ENCODE measurements at places on chromosomes 3 and 15. TPM values are rescaled to one million over a fixed set of nuclear protein-coding genes. Genes with fewer than 3 reads are reported as not detected.

Gene SLC28A2
- 0.20 TPM for total RNA-seq

Gene TRIM42
- not detected for total RNA-seq

Gene LACTB
- total RNA-seq = 18.4 TPM

Gene CFAP161
- total RNA-seq = 9.0 TPM

Gene PLS1
- total RNA-seq = 16.3 TPM

DNA sequence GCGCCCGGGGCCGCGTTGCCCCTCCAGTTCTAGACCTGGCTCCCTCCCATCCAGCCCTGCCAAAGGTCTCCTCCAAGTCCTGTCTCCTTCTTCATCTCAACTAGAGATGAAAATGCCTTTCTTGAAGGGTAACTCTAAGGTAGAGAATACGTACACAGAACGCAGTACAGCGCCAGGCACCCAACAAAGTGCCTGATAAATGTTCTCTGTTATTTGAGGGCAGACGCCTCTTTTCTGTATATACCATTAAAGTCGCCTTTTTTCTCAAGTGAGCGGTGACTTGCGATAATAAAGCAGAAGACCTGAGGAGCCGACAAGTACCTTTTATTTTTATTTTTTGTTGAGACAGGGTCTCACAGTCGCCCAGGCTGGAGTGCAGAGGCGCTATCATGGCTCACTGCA lies 809 bp downstream of the CRTAP start:
- DNase-seq = no peak

DNA sequence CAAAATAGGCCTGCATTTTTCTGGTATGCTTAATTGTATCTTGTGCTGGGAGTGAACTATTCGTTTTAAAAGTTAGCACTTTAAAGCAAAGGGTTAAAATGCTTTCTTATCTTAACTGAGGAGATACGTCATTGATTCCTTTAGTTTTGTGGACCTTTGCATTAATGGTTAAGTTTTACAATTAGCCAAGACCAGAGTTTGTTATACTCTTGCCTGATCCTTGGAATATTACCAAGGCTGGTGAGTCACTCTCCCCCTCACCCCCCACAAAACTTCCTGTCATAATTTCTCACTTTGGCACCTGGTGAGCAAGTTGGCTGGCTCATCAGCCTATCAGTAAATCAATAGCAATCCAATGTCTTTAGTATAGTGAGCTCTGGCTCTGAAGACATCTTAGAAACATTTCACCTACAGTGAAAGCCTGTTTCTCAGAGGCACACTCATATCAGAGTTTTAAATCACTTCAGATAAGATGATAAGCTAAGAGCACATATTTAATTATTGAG lies 26.7 kb downstream of the SLC2A2 start:
- no peak for DNase-seq

DNA sequence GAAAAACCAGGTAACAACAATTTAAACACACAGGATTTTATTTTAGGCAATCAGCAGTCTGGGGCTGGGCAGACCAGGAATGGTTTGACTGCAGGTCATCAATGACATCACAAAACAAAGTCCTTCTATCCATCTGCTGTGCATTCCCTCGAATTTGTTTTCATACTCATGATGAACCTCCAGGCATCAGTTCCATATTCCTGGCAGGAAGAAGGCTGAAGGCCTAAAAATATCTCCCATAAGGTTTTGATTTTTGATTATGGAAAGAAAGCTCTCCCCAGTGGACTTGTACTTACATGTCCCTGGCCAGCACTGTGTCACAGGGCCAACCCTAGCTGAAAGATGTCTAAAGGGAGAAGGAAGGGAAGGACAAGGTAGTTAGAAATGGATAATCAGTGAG lies 107.4 kb downstream of the PEAK1 start:
- DNase-seq = no peak

- DNase-seq = no peak
Observed at GRCh38 chr3:114242947-114243346, 5.6 kb upstream of the ZNF80 start.

DNA sequence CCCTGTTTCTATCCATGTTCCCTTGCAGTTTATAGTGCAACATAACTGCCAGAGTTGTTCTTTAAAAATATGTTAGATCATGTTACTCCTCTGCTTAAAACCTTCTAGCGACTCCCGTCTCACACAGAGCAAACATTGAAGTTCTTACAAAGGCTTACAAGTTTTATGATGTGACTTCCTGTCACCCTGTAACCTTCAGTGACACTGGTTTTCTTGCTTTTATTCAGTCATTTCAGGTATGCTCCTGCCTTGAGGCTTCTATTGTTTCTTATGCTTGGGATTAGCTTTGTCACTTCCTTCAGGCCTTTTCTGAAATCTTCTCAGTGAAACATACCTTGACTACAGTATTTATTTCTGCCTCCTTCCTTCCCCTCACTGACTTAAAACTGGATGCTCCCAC lies 252.1 kb downstream of the DOCK3 start:
- DNase-seq = no peak

- DNase-seq = no peak
Observed at GRCh38 chr3:4520033-4520816, 27.1 kb downstream of the ITPR1 start.

GRCh38 chr15:29143909-29144635 lies 125.5 kb downstream of the NSMCE3 start:
- no peak for DNase-seq

- no peak for DNase-seq
Observed at GRCh38 chr3:140761076-140761639, 83.3 kb downstream of the TRIM42 start.

DNA sequence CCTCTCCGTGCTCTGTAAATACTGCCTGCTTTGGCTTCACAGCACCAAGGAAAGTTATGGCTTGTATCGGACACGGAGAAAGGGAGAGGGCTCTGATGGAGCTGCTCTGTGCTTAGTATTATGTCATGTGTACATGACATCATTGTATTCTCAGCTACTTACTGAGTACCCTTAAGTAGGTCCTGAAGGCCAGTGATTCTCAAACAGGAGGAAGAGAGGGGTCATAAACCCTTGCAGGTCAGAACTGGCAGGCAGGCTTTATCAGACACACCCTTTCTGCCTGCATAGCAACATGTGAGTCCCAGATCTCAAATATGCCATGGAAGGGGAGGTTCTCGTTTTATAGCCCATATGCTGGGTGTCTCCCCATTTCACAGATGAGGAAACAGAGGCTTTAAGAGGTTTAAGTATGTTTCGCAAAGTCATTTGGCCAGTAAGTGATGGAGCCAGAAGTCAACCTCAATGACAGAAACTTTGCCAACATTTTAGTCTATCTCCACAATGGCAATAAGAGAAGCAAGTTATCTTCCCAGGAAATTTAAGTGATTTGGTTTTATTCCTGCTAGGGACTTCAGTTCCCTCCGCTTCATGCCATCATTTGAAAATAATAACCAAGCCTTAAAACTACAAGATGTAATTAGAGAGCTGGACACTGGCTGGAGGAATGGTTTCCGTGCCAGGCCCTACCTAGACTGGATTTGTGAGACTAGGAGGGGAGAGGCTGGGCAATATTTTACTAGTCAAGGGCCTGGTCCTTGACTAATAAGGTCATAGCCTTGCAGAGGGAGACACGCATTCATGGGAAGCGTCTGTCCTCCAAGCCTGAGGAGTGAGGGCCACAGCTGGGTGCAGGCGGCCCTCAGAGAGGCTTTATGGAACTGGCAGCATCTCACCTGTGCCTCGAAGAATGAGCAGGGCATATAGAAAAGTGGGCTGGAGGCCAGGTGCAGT lies 133.0 kb downstream of the XXYLT1 start:
- DNase-seq = no peak

GRCh38 chr15:79922512-79923078 lies 25.8 kb upstream of the MTHFS start:
- DNase-seq = no peak

DNA sequence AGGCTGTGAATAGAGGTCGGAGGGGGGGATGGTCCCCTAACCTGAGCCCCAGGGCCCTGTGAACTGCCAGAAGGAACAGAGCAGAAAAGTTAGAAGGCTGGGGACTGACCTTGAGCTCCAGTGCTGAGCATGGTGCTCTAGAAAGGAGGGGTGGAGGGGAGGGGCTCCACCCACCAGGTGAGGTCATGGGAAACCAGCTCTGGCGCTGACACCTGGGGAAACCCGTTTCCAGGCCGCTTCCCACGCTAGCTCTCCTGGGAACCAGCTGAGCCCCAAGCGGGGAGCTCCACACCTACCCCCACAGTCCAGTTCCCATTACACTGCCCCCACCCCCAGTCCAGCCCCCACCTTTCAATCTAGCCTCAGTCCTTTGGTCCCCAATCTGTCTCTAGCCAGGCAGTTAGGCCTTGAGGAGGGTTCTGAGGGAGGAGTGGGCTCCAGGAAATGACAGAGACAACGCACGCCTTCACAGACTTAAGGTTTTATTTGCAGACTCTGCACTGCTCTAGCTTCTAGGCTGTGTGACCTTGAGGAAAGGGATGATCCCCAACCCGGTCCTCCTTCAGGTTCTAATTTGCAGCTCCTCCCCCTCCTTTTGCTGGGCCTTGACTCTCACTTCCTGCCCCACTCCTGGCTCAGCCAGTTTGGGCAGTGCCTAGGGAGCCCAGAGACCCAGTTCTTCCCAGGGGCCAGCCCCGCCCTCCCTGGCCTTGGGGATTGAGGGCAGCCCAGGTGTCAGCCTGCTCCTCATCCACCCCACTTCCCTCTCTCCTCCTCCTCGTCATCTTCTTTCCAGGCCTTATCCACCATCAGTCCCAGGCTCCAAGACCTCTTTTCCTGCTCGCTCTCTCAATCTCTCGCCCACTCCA lies 2.1 kb downstream of the RHOV start:
- DNase-seq = no peak

DNA sequence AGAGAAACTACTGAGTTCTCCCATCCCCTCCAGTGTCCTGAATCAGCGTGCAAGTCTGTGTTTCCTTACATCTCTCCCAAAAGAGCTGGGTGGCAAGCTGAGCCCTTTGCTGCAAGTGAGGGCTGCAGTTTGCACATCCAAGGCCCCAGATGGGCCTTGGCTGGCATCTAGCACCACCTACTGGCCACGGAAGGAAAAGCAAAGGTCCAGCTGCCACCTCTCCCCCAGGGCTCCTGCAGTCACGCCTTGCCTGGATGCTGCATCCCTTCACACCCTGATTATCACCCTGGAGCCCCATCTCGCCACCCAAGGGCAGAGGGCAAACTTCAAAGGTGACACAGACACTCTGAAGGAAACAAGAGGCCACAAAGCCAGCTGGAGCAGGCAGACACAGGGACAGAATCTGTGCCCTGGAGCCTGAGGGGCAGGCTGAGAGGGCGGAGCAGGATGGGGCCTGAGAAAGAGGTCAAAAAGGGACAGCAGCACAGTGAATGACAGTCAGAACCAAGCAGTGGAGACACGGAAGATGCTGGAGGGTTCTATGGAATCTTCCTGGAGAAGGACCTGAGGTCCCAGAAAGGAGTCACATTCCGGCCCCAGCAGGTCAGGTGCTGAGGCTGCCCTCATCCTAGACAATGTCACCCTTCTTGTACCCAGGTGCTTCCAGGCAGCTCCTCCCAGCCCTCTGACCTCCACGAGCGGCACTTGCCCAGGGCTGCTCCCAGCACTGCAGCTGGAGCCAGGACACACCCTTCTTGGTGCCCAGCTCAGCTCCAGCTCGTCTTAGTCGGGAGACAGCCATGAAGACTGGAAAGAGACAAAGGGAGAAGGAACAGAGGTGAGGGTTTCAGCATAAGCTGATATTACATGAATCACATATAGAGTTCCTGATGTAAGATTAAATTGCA lies 18.3 kb upstream of the NTRK3 start:
- DNase-seq = peak; percentile 36

GRCh38 chr3:124904835-124905492 lies 17.8 kb upstream of the ITGB5 start:
- DNase-seq = no peak

DNA sequence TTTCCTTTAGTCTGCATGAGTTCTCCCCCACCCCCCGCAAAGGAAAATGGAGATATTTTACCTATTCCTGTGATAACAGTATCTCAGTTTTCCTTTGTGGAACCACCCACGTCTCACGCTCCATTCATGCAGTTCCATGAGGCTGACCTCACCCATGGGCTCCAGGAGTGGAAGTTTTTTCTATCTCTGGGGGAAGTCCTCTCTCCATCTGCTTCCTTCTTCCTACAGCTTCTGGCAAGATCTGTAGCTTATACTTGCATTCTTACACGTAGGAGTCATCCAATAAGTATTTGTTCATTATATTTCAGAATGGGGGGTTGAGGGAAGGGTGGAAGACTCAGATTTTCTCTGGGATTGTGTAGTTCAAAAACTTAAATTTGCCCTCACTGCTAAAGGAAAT lies 5.8 kb upstream of the GLCE start:
- no peak for DNase-seq

DNA sequence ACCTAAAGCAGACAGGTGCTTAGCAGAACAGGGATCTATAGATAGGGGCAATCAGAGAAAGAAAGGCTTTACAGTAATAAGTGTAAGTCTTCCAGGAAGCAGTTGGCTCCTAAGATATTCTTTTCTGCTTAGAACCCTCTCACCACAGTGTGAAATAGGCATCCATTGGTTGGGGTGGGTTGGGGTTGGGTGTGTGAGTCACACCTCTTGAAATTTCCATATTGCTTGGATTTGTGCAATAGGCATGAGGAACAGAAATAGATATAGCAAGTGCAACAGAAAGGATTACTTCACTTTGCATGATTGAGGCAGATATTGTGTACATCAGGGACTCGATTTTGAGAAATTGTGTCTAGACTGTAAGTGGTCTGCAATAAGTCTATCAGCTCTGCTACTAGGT lies 200.1 kb upstream of the GAP43 start:
- no peak for DNase-seq

- DNase-seq = no peak
Observed at GRCh38 chr3:13559764-13560525, 11.0 kb downstream of the FBLN2 start.

- no peak for DNase-seq
Observed at GRCh38 chr3:98780343-98780742, 17.2 kb downstream of the ST3GAL6 start.

DNA sequence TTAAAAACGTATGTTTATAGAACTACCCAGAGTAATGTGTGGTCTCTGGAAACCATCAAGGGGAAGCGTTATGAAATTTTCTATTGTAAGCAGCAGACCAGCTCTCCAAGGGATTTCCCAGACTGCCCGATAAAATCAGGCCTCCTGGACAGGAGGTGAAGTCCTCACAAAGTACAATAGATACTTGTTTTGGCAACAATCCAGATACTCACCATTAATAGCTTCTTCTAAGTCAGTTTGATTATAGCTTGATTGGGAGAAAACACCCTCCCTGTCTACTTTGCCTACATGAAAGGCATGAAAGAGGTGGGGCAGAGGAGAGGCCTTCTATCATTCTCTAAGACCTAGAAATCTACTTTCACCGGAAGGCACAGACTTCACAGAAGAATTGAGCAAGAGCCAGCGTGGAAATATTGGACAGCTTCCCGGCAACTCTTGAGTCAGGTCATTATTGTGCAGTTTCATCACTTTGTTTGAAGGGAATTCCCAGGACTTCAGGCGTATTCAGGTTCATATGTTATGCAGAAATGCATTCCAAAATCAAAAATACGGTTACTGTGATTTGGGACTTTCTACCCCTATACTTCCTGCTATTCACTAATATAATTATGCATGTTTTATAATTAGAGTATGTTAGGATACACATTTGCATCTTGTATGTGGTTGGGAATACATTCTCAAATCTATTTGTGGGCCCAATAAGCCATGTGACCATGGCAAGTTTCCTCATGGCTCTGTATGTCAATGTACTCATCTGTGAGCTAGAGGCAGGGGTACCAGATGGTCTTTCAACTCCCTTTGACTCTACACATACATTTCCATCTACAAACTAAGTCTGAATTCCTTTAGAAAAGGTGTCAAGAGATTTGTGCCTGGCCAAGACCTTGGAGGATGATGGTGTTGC lies 103.5 kb downstream of the CD47 start:
- no peak for DNase-seq

Data from upper lobe of left lung (tissue), 6 donors.